Peyer's patch (tissue), 4 donors: ENCODE measurements at places on chromosomes 7 and 10. TPM values are rescaled to one million over a fixed set of nuclear protein-coding genes. Genes with fewer than 3 reads are reported as not detected.

- H3K36me3 ChIP-seq = no peaks in the 10 kb centered on the region
- no peaks in the 10 kb centered on the region for H3K27me3 ChIP-seq
- H3K4me1 ChIP-seq = no peaks in the 10 kb centered on the region
These were observed 215.7 kb upstream of the INHBA start for GRCh38 chr7:41918597-41918996.

DNA sequence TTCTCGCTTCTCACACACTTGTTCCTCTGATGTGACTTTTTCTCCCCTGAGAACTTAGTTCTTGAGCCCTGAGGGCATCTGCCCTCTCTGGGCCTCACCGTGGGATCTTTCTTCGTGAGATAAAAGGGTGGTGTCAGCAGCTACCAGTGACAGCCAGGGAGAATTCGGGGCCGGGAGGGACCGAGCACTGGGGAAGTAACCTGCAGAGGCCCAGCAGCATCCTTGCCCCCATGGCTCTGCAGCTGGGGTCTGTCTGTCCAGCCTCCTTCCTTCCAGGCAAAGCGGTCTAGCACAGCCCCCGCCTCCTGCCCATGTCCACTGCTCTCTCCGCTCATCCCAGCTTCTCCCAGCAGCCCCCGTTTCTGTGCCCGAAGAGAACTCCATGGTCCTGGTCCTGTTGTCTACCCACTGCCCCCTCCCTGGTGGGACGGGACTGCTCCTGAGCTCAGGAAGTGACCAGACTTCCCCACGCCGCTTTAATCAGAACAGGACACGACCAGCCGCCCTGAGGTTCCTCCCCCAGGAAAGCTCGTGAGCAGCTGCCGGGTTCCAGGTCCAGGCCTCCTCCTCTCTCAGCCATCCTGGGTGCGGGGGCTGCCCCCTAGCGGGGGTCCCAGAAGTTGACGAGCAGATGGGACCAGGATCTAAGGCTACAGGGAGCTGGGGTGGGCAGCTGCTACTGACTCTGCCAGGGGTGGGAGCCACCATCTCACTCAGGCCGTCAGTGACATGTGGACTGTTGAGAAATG is 187.5 kb downstream of the WDR37 start:
- H3K27ac ChIP-seq = no peak overlapping the region
- DNase-seq = no peak
- H3K27me3 ChIP-seq = no peaks in the 10 kb centered on the region
- no peaks in the 10 kb centered on the region for H3K4me1 ChIP-seq

DNA sequence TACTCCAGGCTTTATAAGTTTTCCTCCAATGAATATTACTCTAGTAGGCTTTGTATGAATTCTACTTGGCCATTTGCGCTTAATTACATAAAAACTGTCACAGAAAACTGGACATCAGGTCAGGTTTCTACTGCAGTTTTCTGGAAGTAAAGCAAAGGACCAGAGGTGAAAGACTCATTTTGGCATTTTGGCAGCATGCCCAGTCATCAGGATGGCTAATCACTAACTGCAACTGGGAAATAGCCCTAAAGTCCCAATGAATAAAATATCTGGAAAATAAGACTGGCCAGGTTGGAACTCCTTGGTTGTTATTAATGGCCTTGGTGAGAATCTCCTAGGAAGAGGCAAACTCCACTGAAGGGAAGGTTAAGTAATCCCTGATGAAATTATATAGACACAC is 75.5 kb downstream of the COPG2 start:
- no peak for DNase-seq
- no peak overlapping the region for H3K27ac ChIP-seq

DNA sequence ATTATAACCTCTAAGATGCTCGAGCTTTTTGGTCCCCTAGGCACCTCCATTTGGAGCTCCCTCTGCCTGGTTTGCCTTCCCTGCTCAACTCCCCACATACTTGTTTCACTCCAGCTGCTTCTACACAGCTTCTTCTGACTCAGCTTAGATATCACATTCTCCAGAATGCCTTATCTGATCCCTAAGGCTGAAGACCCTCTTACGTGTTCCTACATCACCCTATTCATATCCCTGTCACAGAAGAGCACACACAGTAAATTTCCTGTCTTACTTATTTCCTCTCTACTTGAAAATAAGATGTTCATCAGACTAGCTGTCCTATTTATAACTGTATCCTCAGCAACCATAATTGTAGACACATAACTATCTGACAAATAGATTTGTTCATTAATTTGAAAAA is 61.3 kb upstream of the RNF148 start:
- no peaks in the 10 kb centered on the region for H3K4me1 ChIP-seq
- H3K27ac ChIP-seq = no peak overlapping the region
- no peaks in the 10 kb centered on the region for H3K36me3 ChIP-seq

GRCh38 chr10:8360365-8360764 is 305.9 kb downstream of the GATA3 start:
- no peaks in the 10 kb centered on the region for H3K4me1 ChIP-seq
- H3K27me3 ChIP-seq = no peaks in the 10 kb centered on the region
- H3K27ac ChIP-seq = no peak overlapping the region

GRCh38 chr10:132522521-132523411 is 14.8 kb upstream of the INPP5A start:
- peak; percentile 34 for DNase-seq
- no peak overlapping the region for H3K4me3 ChIP-seq
- H3K27me3 ChIP-seq = no peaks in the 10 kb centered on the region
- no peaks in the 10 kb centered on the region for H3K36me3 ChIP-seq
- H3K4me1 ChIP-seq = no peaks in the 10 kb centered on the region

DNA sequence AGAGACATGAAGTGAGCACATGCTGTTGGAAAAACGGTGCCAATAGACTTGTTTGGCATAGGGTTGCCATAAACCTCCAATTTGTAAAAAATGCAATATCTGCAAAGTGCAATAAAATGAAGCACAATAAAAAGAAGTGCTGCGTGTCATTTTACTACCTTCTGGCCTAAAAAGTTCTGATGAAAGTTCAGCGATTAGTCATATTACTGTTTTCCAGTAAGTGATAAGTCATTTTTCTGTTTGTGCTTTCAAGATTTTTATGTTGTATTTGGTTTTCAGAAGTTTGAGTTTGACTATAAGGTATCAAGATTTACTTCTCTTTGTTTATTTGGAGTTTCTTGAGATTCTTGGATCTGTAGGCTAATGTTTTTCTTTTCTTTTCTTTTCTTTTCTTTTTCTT is 16.8 kb downstream of the AOAH start:
- H3K4me3 ChIP-seq = no peak overlapping the region
- H3K4me1 ChIP-seq = no peaks in the 10 kb centered on the region
- no peak overlapping the region for H3K27ac ChIP-seq
- no peaks in the 10 kb centered on the region for H3K36me3 ChIP-seq

DNA sequence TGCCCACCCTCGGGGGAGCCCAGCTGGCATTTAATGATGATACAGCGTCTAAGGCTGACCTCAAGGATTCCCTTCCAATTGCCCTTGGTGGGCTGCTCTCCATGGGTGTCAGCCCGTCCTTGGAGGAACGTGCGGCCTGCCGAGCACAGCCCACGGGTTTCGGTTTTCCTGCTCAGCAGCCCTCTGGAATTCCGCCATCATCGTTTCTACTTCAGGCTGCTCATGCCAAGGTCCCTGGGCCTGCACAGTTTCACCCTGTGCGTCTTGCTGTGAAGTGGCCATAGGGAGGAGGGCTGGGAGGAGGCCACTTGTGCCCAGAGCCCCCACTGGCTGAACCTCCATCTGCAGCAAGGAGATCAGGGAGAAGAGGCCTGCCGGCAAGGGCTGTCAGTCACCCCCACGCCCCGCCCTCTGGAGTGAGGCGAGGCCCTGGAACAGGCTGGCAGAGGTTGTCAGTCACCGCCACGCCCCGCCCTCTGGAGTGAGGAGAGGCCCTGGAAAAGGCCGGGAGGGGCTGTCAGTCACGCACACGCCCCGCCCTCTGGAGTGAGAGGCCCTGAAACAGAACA is 82.8 kb downstream of the CHST15 start:
- H3K4me1 ChIP-seq = no peaks in the 10 kb centered on the region
- H3K4me3 ChIP-seq = no peak overlapping the region
- H3K27me3 ChIP-seq = no peaks in the 10 kb centered on the region
- DNase-seq = no peak
- H3K36me3 ChIP-seq = no peaks in the 10 kb centered on the region

- peaks cover 19% of the 10 kb centered on the region for H3K4me1 ChIP-seq
- no peak for DNase-seq
- H3K27ac ChIP-seq = peak overlapping the region; percentile 90
- H3K36me3 ChIP-seq = no peaks in the 10 kb centered on the region
- H3K27me3 ChIP-seq = no peaks in the 10 kb centered on the region
These were observed 108.3 kb downstream of the TNS3 start for GRCh38 chr7:47473499-47474210.

DNA sequence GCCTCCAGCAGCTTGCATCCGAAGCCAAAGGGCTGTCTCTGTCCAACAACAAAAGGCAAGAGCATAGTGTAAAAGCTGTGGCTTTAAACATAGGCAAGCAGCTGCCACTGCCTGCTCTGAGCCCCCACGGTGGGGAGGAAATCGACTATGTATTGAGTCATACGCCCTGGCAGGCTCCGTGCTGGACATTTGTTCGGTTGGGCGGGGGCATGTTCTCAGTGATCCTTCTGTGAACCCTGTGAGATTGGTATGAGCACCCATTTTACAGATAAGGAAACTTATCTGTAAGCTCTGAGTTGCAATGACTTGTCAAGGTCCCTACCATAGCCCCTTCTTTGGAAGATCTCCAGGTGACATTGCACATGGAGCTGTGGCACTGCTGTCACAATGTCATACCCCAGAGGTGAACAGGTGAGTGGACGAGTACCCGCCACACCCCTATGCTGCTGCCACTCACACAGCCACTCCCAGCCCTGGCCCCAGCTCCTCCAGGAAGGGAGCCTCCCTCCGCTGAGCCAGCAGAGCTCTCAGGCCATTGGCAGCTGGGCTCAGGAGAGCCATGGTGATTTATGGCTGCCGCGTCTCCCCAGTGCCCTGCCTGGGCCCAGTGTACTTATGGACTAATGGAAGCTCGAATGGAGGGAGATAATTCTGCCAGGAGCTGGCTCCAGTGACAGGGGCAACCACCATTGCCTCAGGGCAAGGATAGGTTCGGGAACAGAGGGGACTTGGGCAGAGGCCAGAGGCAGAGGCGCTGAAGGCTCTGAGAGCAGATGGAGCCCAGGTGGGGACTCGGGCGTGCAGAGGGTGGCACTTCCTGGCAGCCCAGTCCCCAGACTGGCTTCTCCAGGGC is 43.7 kb downstream of the UNC5B start:
- H3K27me3 ChIP-seq = no peaks in the 10 kb centered on the region
- H3K27ac ChIP-seq = peak overlapping the region; percentile 70
- peaks cover 15% of the 10 kb centered on the region for H3K4me1 ChIP-seq
- DNase-seq = peak; percentile 92
- peak overlapping the region; percentile 12 for H3K4me3 ChIP-seq
- H3K36me3 ChIP-seq = no peaks in the 10 kb centered on the region

- no peaks in the 10 kb centered on the region for H3K4me1 ChIP-seq
- no peaks in the 10 kb centered on the region for H3K36me3 ChIP-seq
- no peak overlapping the region for H3K27ac ChIP-seq
- H3K4me3 ChIP-seq = no peak overlapping the region
- DNase-seq = no peak
These were observed 6.8 kb downstream of the PNLIPRP1 start for GRCh38 chr10:116597543-116597942.

DNA sequence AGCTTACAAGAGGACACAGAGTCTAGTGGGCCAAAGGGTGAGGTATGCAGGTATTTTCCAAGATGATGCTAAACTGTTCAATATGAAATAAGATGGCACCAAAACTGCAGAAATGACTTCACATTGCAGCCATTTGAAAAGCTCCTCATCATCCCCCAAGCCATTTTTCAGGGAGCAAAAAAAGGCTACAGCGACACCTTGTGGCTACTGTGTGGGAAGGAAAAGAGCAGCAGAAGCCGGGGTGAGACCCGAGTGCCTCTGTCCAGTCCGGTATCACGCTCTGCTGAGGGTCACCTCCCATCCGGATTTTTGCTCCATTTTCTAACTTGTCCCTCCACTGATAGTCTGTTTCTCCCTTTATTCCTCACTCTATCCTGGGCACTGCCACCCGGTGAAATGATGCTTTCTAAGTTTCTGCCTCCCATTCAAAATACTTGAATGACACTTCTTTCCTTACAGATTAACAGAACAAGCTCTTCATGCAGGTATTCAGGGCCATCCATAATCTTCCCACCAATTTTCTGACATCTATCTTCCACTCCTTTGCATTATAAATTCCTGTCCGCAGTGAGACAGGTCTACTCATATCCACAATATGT is 220.2 kb downstream of the DGKI start:
- DNase-seq = no peak
- H3K27me3 ChIP-seq = no peaks in the 10 kb centered on the region
- no peak overlapping the region for H3K4me3 ChIP-seq
- no peak overlapping the region for H3K27ac ChIP-seq

DNA sequence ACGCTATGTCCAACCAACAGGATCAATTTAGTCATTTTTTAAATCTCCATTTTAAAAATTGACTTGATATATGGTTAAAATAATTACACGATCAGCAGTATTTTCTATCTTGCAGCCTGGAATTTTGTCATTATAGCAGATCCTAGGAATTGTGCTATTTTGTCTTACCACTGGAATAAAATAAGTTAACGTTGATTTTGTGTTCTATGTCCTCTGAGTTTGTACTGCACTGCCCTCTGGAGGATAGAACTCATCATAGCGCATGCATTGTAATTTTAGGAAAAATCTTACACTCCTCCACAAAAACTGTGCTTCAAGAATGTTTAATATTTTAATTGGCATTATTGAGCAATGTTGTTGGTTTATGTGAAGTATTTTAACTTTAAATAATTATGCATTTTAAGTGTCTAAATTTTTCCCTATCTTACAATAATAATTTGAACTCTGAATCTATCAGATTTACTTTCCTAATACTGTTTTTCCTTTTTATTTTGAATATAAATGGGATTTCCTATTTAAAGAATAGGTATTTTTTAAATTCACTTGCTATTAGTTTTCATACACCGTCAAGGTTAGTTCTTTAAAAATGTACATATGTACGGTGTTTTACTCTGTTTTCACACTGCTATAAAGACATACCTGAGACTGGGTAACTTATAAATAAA is 220.1 kb downstream of the PPP1R3A start:
- H3K4me1 ChIP-seq = no peaks in the 10 kb centered on the region
- H3K27me3 ChIP-seq = no peaks in the 10 kb centered on the region
- H3K27ac ChIP-seq = no peak overlapping the region
- DNase-seq = no peak
- H3K36me3 ChIP-seq = no peaks in the 10 kb centered on the region

MBL2 gene
- not detected for total RNA-seq

ARMC3 gene
- total RNA-seq = not detected

INMT gene
- 24.8 TPM for total RNA-seq
